ENCODE measurements at places on chromosomes 2 and 18.
A peak's percentile ranks its signal among the peaks of the same experiment; 100 is the strongest.

GRCh38 chr18:60549338-60549960 is 176.9 kb upstream of the MC4R start:
- DNase-seq = peak; percentile 8

DNA sequence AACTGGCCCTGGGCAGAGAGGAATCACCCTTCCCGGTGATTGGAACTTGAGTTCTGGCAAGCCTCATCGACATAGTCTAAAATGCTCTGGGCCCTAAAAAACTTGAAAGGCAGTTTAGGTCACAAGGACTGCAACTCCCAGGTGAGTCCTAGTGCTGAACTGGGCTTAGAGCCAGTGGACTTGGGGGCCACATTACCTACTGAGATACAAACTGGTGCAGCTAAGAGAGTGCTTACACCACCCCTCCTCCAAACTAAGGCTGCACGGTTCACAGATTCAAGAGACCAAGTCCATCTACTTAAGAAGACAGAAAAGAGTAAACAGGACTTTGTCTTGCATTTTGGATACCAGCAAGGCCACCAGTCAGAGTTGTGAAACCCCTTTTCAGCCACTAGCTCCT is 25.3 kb downstream of the ZNF519 start:
- no peak for DNase-seq

GRCh38 chr2:68487773-68488355 is 20.5 kb downstream of the APLF start:
- peak; percentile 42 for DNase-seq

GRCh38 chr2:167550448-167550847 is 662.2 kb downstream of the XIRP2 start:
- no peak for DNase-seq

GRCh38 chr2:230861552-230862255 is 3.0 kb upstream of the ITM2C start:
- DNase-seq = no peak

DNA sequence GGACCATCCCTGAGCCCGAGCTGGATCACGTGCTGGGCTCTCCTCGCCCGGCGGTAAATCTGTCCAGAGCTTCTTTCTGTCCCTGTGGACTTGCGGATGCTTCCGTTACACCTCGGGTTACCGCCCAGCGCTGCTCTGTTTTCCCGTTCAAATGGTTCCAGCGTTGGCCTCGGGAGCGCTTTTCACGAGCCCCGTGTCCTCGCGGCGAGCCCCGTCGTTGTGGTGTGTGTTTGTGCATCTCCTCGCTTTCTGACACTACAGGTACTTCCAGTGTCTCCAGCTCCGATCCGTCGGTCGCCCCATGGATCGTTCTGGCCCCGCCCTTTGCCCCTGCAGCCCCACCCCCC is 77.4 kb downstream of the RTP5 start:
- DNase-seq = no peak

GRCh38 chr2:207279520-207279919 is 113.8 kb upstream of the KLF7 start:
- no peak for DNase-seq

- DNase-seq = no peak
Observed at GRCh38 chr2:3779496-3780049, 76.2 kb downstream of the DCDC2C start.

GRCh38 chr18:63181706-63182309 is 137.8 kb downstream of the BCL2 start:
- no peak for DNase-seq

DNA sequence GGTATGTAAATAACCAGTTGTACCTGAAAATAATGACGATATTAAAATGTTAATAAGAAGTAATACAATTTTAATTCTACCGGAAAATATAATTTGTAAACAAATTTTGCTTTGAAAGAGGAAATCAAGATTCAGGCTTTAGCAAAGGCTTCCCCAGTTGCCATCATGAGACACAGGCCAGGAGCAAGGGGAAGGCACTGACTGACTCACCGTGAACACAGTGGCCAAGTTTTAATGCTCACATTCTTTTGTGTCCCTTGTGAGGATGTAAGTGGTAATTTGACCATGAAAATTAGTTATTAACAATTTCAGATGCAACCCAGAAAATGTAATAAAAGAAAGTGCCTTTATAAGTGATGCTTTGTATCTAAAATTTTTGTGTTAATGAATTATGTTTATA is 164.1 kb downstream of the GREB1L start:
- DNase-seq = peak; percentile 9

- DNase-seq = no peak
Observed at GRCh38 chr2:199019898-199020507, 437.7 kb downstream of the SATB2 start.

DNA sequence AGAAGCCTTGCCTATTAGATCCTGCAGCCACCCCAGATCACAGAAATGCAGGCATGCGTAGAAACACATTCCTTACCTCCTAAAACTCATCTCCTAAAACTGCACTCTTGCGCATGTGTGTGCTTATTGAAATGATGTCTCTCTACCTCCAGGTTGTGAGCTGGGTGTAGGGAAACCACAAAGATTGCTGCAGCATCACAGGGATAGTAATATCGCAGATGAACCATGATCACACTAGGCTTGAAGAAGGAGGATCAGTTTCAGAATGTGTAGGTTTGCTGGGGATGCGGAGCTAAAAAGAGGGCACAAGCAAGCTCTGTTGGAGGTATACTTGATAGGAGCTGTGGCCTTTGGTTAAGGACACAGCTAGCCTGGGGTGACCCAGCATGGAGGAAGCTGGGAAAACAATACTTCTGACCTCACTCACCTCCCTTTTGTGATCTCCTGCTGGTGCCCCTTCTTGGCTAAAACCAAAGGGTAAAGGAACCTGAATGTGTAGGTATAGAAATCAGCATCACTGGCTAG is 118.8 kb downstream of the SETBP1 start:
- DNase-seq = no peak

GRCh38 chr2:46654801-46655200 is 175.4 kb downstream of the TMEM247 start:
- DNase-seq = no peak

DNA sequence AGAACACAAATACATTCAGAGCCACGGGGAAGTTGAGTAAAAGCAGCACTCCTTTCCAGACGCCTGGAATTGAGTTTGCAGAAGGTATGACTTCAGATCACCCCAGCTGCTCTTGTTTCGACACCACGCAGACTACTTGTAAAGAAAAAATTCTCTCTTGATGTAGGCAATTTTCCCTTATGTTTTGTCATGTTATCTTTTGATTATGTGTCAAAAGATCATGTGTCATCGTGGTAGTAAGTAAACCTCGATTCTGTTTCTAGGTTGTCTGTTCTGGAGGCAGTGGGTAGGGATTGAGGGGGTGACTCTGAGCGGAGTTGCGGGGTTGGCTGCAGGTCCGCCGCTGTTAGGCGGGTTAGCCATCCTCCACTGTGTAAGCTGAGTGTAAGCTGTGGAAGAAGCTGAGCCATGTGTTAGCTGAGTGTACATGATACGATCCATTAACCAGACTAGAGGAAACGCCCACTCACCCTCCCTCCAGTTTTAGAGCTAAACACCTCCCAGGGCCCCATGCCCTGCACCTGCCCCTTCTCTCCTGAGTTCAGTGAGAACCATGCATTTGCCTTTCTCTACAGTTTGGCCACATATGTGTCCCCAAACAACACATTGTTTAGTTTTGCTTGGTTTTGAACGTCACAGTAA is 181.8 kb downstream of the SNTG2 start:
- DNase-seq = no peak

Measured in NCI-H226 (cell line).